ENCODE measurements at places on chromosomes 4 and X.

- no peak for DNase-seq
These were observed 1215.3 kb downstream of the PCDH18 start for GRCh38 chr4:136316961-136317360.

GRCh38 chr4:16192057-16192456 lies 34.2 kb downstream of the TAPT1 start:
- no peak for DNase-seq

DNA sequence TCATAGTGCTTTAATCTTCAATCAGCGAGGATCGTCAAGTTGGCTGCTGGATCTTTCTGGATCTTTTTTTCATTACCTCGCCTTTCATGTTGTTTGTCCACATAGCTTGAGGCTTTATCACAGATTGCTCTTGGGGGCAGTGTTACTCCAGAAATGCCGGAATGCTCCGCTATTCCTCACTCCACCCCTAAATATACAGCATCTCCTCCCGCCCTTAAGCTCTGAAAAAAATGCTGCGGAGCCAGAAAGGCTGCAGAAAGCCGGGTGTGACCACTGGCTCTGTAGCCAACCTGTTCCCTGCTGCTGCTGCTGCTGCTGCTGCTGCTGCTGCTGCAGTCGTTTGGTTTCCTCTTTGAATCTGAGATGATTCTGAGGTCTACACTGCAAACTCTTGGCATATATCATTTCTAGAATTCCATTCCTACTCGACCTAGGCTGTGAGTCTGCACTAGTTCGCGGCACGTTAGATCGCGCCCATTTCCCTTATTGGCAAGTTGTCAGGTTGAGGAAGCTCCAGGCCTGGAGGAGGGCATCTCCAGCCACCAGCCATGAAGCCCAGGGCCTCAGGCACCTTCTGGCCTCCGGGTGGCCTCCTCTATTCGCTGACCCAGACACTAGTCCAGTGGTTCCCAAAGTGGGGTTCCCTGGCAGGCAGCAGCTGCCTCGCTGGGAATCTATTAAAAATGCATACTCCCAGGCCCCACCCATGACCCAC lies 34.2 kb downstream of the WDR13 start:
- peak; percentile 1 for DNase-seq

- no peak for DNase-seq
These were observed 520 bp upstream of the SRP72 start for GRCh38 chr4:56466910-56467283.

All from stimulated activated CD4-positive, alpha-beta T cell treated with anti-CD3 and anti-CD28 coated beads, Interleukin-1b, Interleukin-23, amount 100 ng/mL, for 1 hour (primary cell).